ENCODE measurements at places on chromosomes 13 and 19.

- no peak for DNase-seq
Measured at GRCh38 chr19:51873097-51873496, 14.7 kb downstream of the ZNF577 start.

DNA sequence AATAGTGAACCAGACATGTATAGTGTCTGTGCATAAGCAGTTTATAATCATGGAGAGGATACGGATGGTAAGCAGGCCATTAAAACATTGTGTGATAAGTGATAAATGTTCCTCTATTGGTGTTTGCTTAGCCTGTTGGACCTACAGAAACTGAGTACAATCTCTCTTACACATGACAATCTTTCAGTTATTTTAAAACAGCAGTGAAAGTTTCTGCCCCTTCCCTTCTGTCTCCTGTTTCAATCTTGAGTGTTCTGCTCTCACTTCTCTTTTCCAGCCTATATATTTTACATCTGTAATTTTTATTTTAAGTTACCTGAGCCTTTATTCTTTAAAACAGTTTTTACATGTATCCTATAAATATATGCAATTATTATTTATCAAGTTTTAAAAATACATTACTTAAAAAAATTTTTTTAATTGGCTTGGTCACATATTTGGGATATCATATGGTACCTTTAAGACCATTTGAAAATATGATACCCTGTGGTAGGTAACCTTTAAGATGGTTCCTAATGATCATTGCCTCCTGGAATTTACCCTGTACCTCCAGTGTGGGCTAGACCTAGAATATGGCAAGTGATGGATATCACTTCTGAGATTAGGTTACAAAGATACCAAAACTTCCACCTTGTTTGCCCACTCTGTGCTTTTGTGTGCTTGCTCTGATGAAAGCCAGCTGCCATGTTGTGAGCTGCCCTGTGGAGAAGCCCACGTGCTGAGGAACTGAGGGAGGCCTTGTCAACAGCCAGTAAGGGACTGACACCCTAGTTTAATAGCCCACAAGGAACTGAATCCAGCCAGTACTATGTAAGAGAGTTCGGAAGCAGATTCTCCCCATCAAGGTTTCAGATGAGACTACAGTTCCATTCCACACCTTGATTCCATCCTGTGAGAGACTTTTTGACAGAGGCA is 99.3 kb downstream of the DHRS12 start:
- DNase-seq = no peak

DNA sequence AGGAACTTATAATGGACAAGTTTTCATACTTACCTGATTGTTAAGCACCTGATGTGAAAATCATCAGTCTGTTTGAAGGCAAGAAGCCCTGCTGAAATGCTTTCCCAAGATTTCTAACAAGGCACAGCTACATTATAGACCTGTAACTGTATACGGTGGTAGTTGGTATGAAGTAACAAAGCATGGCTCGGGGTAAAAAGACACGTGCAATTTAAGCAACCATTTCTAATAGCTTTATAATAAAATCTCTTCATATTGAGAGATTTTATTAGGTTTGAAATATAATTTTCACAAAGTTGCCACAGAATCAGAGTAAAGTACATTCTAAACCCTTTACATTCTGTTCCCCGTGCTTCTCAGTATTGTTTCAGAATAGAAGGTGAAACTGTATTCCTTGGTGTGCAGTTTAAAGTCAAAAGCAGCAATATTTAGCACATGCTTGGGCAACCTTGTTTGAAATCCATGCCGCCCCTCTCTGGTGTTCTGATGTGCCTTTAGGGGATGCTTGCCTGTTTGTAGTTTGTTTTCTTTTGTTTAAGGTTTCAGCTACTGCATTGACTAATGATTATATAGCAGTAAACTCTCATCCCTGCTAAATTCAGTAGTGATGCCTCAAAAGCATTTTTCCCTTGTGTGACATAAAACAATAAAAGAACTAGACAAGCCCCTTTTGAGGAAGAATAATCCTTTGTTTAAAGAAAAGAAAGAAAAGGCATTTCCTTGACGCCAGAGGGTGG is 125.2 kb upstream of the OBI1 start:
- DNase-seq = no peak

GRCh38 chr13:26377038-26377437 is 123.1 kb downstream of the CDK8 start:
- DNase-seq = no peak

- no peak for DNase-seq
Measured at GRCh38 chr19:485583-486236, 10.6 kb upstream of the MADCAM1 start.

- DNase-seq = peak; percentile 4
Measured at GRCh38 chr13:57624565-57625435, 6.7 kb upstream of the PCDH17 start.

GRCh38 chr13:48155848-48156247 is 60.9 kb upstream of the MED4 start:
- DNase-seq = no peak

DNA sequence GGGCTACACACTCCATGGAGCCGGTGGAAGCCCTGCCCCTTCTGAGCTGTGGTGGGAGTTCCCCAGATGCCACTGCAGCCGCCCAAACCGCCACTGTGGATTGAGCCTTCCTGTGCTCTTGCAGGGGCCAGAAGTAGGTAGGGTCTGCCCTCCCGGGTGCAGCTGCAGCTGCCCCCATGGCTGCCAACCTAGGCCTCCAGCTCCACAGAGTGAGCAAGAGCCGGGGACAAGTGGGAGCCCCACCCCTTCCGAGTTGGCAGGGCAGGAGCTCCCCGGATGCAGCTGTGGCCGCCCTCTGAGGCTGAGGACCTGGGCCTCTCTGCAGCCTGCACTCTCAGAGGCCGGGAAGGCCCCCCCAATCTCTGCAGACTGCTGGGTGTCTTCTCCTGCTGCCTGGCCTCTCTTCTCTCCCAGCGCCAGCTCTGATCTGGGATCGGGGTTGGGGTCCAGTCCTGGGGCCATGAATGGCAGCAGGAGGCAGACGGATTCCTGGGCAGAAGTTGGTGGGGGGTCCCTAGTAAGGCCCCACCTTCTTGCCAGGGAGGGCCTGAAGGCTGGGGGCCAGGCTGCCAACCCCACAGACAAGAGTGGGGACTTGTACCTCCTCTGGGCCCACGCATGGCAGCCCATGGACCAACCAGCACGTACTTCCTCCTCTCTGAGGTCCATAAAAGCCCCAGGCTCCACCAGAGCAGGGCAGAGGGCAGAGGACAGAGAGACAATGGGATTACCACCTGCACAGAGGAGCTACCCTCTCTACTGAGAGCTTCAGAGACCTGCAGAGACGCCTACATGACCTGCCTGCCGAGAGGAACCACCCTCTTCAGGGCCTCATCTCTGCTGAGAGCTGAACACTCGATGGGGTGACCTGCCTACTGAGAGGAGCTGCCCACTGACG is 28.9 kb downstream of the AP2S1 start:
- no peak for DNase-seq

GRCh38 chr13:65339241-65339640 is 1890.9 kb downstream of the PCDH9 start:
- no peak for DNase-seq

DNA sequence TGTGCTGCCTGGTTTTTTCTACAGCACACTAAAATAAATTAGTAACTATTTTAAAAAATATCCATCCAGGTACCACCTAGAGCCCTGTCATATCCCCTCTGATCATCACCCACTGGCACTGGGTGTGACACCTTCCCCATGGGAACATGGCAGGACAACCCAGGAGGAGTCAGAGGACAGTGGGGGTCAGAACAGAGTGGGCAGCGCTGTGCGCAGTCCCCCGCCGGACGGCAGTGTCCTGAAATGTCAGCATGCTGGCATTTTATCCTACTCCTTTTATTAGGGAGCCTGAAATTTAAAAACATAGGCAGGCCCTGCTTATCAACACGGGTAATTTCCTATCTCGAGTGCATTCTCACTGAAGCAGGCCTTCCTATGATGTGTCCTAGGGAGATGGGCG is 42.1 kb upstream of the GAS6 start:
- no peak for DNase-seq

- no peak for DNase-seq
Measured at GRCh38 chr19:6270822-6271221, 9.0 kb downstream of the MLLT1 start.

GRCh38 chr13:106566641-106567473 is 1.1 kb downstream of the ARGLU1 start:
- DNase-seq = peak; percentile 22

DNA sequence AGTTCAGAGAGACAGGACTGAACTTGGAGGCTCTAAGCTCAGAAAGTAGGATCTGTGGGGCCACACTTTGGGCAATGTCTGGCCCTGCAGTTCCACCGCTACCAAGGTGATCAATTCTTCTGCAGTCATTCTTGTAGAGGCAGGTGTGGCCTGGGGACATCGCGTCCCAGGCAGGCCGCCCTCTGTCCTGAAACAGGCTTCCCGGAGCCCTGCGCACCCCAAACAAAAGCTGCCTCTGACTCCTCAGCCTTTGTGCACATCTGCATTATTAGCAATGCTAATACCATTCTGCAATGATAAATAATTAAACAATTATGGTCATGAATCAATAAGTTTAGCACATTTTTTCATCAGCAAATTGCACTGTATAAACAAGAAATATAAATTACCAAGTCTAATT is 160.2 kb downstream of the URI1 start:
- no peak for DNase-seq

DNA sequence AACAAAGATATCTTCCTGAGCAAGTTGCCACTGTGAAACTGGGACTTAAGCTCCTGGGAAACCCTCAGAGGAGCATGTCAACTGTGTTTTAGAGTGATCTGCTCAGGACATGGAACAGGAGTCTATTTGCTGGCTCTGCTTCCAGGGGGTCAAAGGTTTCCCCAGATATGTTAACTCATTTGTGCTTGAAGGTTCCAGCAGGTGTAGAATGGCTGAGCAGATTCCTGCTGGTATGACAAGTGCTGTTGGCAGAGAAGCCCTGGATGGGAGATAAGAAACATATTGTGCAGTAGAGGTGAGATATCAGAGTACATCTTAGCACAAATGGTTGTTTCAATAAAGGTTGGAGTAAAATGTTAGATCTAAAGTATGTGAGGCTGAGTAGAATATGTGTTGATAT is 282.7 kb upstream of the DACH1 start:
- no peak for DNase-seq

- no peak for DNase-seq
Measured at GRCh38 chr13:92823059-92823458, 403.5 kb upstream of the GPC6 start.

DNA sequence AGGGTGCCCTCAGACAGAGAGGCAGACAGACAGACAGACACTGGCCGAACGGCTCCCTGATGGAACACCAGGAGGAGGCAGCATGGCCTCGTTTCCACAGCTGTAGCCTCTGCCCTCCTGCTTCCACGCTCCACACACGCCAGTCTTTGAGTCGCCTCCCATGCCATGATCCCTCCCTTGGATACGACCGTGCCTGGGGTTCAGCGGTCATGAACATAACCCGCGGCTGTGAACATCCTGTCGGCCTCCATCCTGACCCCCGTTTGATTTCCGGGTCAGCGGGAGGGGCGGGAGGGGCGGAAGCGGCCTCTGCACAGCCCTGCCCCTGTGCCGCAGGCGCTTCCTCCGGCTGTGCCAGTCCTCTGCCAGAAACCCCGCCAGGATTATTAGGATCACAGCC is 23.4 kb downstream of the GP6 start:
- DNase-seq = peak; percentile 37

GRCh38 chr13:56586976-56587375 is 553.7 kb upstream of the PRR20A start:
- no peak for DNase-seq

- no peak for DNase-seq
Measured at GRCh38 chr13:40315416-40316064, 350.9 kb downstream of the FOXO1 start.

DNA sequence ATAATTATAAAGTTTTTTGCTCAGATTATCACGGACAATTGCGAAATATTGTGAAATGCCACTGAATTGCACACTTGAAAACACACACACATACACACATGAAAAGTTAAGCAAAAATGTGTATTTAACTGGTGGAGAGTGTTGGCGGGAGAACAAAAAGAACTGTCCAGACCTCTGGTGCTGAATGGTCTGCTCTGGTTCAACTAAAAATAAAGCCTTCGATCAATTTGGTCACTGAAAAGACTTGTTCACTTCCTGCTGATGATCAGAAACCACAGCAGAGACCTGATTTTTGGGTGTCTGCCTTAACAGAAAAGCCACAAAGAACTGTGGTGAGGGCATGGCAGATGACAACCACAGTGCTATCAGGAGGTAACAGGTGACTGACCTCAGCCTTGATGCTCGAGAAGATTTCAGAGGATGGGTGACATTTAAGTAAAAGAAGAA is 4.0 kb upstream of the IGFL1 start:
- DNase-seq = no peak

DNA sequence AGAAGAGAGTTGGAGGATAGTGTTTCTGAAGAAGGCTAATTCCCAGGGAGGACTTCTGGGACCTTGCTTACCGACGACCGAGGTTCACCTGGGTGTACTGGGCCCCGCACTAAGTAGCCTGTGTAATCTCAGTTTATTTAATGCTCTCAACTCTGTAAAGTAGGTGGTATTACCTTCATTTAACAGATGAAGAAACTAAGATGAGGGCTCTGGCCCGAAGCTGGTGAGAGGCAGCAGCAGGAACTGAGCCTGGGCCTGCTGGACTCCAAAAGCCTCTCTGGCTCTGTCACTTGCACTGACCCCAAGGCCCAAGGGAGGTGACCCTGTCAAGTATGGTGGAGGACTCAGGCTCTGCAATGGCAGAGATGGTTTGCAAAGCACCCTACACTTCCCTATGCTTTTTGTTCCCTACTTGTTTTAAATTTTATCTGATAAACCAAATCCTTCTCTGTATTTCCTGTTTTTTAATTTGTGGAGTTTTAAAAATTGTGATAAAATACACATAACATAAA is 50.6 kb downstream of the GGACT start:
- no peak for DNase-seq

GRCh38 chr19:31127134-31127967 is 221.9 kb downstream of the TSHZ3 start:
- DNase-seq = no peak

GRCh38 chr19:48925240-48925843 is 8.2 kb upstream of the DHDH start:
- no peak for DNase-seq

GRCh38 chr13:35818633-35819067 is 312.5 kb downstream of the DCLK1 start:
- DNase-seq = peak; percentile 33

GRCh38 chr13:109644069-109644750 is 142.2 kb downstream of the IRS2 start:
- DNase-seq = no peak

All from NCI-H2227 treated with DMSO at 0.1 percent for 48 hours (cell line).